ENCODE measurements at places on chromosomes 2 and 18.

DNA sequence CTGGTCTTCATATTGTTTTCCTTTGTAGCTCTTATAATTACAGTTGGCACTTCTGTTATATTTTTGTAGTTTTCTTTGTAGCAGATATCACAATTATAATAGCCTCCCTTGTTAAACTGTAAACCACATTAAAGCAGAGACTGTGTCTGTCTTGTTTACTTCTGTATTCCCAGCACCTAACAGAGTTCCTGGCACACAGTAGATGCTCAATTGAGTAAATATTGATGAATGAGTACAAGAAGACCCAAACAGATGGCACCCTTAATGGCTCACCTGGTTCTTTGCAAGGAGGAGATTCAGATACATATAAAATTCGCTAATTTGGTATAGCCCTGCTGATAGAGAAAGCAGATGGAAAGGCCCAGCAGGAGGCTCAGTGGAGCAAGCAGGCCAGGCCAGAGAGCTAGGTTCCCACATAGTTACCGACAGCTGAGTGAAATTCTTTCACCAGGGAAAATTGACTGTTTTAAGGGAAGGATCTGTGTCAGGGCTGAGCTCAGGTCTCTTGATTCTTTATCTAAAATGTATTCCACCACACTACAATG is 120.1 kb downstream of the NUP35 start:
- no peak for DNase-seq

GRCh38 chr2:3269425-3270094 is 108.1 kb downstream of the EIPR1 start:
- DNase-seq, result no peak

GRCh38 chr18:29780816-29781215 is 1261.7 kb downstream of the DSC3 start:
- DNase-seq, result no peak

- DNase-seq, result no peak
Observed at GRCh38 chr2:68341583-68341982, 21.8 kb upstream of the CNRIP1 start.

- no peak for DNase-seq
Observed at GRCh38 chr18:70998490-70998889, 709.6 kb downstream of the SOCS6 start.

DNA sequence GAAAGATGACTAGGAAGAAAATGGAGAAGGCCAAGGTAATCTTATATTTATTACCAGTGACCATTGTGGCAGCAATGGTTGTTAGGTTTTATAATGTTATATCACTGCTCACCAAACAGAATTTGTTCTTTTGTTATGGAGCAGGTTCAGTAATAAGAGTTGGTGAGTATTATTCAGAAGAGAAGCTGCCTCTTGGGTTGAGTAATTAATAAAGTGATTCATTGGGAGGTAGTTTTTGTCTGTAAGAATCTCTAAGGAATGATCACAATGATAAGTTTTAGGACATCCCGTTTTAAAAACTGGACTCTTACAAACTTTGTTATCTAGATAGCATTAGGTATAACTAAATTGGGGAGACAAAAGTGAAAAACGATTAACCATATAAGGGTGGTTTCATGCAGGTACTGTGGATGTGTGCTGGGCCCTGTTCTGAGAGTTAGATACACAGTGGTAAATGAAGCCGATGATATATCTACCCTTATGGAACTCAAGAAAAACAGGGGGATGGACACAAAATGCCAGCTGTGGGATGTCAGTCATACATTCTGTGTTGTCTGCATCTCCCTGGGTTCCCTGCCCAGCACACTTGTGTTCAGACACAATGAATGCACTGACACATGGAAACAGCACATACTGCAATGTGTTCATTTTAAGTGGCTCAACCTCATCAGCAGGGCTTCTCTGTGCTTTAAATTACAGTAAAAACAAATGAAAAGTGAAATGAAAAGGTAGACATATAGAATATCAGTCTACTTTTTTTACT is 7.5 kb downstream of the MAP4K4 start:
- DNase-seq, result no peak

- DNase-seq, result no peak
Observed at GRCh38 chr18:78595453-78595852, 384.2 kb upstream of the SALL3 start.

- no peak for DNase-seq
Observed at GRCh38 chr2:144310484-144310883, 209.4 kb downstream of the ZEB2 start.

GRCh38 chr18:22344908-22345670 is 72.6 kb downstream of the CTAGE1 start:
- DNase-seq, result no peak

- DNase-seq, result no peak
Observed at GRCh38 chr2:190451561-190452176, 43.5 kb downstream of the MFSD6 start.

DNA sequence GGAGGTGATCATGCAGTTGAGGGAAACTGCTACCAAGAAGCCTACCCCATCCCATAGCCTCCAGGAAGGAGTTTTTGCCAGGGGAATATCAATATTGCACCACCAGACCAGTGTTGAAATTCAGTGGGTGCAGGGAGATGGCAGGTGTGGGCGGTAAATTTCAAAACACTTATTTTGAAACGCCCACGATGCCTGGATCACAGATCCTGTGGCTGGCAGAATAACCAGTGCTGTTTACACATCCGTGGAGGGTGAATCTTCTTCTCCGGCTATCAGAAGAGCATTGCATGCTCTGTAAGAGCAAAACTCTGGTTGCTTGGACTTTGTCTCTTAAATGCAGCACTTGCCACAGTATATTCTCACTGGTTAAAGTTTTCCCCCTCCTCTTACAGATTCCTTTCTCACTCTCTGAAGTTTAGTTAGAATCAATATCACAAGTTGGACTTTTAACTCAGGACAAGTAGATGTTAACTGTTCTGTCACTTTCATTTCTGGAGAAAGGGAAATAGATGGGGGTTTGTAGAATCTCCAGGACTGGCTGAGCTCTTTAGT is 70.5 kb upstream of the ZCCHC2 start:
- no peak for DNase-seq

DNA sequence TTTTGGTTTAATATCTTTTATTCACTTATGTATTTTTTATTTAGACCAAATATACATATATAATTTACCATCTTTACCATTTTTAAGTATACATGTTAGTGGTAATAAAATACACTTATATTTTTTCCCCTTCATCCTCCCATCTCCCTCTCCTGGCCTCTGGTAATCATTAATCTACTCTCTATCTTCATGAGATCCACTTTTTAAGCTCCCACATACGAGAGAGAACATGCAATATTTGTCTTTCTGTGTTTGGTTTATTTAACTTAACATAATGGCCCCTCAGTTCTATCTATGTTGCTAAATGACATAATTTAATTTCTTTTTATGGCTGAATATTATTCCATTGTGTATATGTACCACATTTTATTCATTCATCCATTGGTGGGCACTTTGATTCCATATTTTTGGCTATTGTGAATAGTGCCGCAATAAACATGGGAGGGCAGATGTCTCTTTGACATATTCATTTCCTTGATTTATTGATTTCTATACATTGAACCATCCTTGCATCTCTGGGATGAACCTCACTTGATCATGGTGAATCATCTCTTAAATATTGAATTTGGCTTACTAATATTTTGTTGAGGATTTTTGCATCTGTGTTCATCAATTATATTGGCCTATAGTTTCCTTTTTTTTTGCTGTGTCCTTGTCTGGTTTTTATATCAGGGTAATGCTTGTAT is 41.5 kb upstream of the MEP1B start:
- DNase-seq, result no peak

DNA sequence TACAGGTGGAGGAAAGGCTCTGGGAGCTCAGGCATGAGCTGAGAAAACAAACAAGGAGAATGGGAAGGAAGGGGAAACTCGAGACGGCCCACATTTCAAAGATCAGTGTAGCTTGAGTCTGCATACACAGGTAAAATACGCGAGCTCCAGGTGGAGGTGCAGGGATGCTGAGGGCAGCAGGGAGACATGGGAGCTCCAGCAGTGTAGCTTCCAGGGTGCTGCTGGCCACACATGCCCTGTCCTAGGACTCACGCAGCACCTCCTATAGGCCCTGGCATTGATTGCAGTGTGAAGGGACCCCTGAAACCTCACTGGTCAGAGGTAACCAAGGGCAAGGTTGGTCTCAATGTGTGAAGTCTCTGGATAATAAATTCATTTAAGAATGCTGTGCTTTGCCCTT is 362.8 kb upstream of the HS6ST1 start:
- DNase-seq, result no peak

DNA sequence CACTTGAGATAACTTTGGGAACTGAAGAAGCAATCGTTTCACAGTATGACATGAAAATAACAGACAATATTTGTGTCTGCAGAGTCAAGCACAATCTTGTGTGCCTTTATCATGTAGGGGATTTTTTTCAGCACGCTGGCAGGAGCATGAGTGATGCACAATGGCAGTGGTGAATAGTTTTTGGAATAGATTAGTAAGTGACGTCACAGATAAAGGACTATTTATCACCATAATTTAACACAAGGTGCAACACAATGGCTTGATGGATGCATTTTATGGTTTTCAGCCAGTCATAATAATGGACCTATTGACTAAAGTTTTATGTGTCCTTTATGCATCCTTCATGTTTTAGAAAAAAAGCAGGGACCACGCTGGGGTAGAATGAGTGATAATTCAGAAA is 559.8 kb upstream of the FANCL start:
- no peak for DNase-seq

GRCh38 chr18:10064267-10064666 is 150.5 kb downstream of the VAPA start:
- DNase-seq, result no peak

DNA sequence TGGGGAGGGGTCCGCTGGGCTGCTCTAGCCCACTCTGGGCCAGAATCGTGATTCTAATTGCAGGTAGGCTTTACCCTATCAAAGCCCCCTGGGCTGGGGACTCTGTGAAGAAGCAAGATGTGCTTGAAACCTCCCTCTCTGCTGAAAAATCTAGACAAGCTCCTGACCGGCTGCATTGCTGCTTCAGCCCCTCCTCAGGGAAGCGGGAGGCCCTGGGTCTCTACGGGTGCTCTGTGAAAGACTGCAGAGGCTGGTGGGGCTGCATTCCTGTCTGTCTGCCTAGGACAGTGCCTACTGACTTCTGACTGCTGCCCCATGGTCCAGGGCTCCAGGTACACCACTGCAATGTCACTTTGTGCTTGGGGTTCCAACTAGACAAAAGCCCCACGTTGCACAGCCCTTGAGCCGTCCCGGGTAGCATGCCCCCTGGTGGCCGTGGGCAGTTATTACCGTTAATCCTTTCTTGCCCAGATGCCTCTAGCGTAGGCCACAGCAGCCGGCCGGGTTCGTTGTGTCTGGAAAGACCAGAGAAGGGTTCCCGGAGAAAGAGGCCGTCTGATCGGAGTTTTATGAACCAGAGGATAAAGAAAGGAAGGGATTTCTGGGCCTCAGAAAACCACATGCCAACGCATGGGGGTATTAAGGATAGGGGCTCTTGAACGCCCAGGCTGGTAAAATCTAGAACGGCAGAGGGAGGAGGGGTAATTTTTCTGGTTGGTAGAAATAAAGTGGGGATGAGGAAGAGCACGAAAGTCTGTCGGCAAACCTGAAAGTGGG is 15.9 kb upstream of the C1QL2 start:
- no peak for DNase-seq

DNA sequence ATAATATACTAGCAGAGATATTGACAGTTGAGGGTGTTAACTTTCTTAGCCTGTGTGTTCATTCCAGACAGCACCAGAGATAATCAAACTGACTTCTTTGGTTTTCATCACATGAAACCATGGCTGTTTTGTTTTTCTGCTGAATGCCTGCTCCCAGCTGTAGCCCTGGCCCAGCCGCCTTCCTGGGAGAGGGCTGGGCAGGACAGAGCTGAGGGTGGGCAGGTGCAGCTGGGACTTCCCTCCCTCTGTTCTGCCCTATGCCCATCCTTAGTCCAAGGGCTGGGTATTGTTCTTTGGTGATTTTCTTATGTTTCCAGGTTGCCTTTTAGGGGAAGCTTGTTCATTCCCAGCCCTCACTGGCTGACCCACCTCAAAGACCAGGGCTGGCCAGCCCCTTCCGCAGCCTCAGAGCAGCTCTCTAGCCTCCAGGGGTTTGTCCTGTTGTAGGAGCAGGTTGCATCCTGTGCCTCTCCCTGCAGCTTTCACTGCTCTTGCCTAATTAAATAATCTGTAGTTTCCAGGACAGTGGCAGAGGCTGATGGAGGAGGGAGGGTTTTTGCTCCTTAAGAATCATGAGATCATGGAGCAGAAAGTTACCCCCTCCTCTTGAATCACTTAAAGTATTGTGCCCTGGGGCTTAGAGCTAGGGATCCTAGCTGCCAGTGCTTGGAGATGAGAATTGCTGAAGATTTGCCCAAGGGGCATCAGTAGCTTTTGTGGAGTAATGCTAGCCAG is 61.4 kb downstream of the MTCL1 start:
- DNase-seq, result no peak

DNA sequence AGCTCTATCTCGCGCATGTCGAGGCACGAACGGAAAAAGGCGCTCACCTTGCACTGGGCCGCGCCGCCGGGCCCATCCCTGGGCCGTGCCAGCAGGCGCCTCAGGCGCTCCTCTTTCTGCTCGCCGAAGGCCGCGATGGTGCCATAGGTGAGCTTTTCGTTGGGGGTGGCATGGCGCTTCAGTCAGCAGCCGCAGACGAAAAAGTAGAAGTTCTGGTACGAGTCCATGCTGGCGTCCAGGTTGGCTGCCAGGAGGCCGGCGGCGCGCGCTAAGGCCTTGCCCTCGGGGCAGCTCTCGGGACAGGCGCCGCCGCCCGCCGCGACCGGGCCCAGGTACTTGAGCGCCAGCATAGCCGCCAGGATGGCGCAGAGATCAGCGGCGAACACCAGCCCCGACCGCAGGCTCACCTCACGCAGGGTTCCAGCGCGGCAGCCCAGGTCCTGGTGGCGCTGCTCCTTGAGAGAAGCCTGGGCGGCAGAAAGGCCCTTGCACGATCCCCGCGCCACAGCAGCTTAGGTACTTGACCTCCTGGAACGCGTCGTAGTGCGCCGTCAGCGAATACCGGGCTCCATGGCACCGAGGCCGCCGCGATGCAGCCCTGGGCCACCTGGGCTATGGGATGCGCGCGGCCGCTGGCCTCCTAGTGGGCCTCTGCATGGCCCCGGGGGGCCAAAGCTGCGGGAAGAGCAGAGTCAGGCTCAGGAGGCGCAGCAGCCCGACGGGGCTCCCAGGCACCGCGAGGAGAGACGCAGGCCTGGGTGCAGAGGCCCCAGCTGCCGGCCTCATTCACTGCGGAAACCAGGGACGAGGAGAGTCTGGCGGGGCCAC is 12.8 kb downstream of the ALPG start:
- no peak for DNase-seq

All from occipital lobe (tissue), 3 donors.